ENCODE measurements at places on chromosomes 2 and 18. TPM values are rescaled to one million over a fixed set of nuclear protein-coding genes. Genes with fewer than 3 reads are reported as not detected.

The CELF4 gene
- not detected for total RNA-seq

DNA sequence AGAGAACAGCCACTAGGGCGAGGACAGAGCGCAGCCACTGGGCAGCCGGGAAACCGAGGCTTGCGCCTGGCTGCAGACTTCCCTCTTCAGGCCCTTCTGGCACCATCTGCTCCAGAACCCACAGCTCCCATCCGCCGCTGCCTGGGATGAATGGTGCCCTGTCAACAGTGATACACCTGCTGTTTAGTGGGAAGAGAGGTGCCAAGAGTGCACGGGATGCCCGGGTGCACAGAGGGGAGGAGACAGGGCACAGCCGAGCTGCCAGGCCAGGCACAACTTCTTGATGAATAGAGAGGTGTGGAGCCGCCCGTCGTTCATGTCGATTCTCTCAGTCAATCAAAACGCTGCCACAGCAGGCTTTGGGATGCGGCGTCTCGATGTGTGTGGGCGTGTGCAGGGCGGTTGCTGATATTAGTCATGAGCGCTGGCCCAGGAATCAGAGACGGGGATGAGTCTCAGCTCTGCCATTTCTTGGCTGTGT is 39.5 kb downstream of the RRM2 start:
- peaks cover 19% of the 10 kb centered on the region for H3K36me3 ChIP-seq
- H3K4me1 ChIP-seq = peaks cover 21% of the 10 kb centered on the region
- H3K4me3 ChIP-seq = no peak overlapping the region
- H3K27ac ChIP-seq = no peak overlapping the region

- DNase-seq = no peak
- H3K36me3 ChIP-seq = no peaks in the 10 kb centered on the region
- no peak overlapping the region for H3K4me3 ChIP-seq
- no peak overlapping the region for H3K27ac ChIP-seq
- H3K27me3 ChIP-seq = no peaks in the 10 kb centered on the region
- no peaks in the 10 kb centered on the region for H3K4me1 ChIP-seq
Observed at GRCh38 chr2:62348700-62349099, 152.8 kb downstream of the B3GNT2 start.

DNA sequence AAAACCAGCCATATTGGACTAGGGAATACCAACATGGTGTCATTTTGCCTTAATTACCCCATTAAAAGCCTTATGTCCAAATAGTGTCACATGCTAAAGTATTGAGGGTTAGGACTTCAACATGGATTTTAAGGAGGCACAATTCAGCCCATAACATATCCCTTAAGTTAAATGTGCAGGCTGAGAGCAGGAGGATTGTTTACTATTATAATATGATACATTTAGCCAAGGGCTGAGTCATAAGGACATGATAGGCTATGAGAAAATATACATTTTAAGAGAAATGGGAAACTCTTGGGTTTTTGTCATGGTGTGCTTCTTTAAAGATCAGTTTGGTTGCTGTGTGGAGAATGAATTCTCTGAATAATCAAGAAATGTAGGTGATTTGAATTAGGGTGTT is 136.8 kb downstream of the RDH14 start:
- H3K27ac ChIP-seq = no peak overlapping the region
- H3K4me1 ChIP-seq = no peaks in the 10 kb centered on the region
- H3K4me3 ChIP-seq = no peak overlapping the region

- peaks cover 28% of the 10 kb centered on the region for H3K27me3 ChIP-seq
- no peaks in the 10 kb centered on the region for H3K36me3 ChIP-seq
- no peak for DNase-seq
- peaks cover 4% of the 10 kb centered on the region for H3K4me1 ChIP-seq
- H3K27ac ChIP-seq = no peak overlapping the region
Observed at GRCh38 chr2:12761104-12761503, 44.4 kb downstream of the TRIB2 start.

- H3K27me3 ChIP-seq = peaks cover 30% of the 10 kb centered on the region
- H3K4me3 ChIP-seq = no peak overlapping the region
- DNase-seq = no peak
- no peaks in the 10 kb centered on the region for H3K36me3 ChIP-seq
Observed at GRCh38 chr18:47745227-47745626, 185.2 kb downstream of the SMAD2 start.

DNA sequence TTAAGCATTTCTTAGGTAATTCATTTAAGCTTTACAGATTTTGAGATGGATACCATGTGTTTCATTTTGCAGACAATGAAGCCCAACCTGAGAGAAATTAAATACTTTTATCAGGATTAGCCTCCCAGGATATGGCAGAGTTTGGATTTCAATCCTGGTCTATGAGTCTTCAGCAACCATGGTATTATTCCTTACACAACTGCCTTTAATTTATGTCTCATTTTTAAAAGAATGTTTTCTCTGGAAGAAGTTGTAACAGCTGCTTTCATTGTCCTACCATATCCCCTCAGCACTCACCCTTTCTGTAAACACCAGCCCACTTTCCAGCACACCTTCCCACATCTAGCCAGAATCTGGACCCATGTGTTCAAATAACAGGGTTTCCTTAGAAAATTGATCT is 863.7 kb upstream of the VRK2 start:
- no peak overlapping the region for H3K4me3 ChIP-seq
- no peaks in the 10 kb centered on the region for H3K4me1 ChIP-seq
- H3K27ac ChIP-seq = no peak overlapping the region

- no peak overlapping the region for H3K4me3 ChIP-seq
- no peak overlapping the region for H3K27ac ChIP-seq
- no peak for DNase-seq
- H3K27me3 ChIP-seq = peaks cover 4% of the 10 kb centered on the region
Observed at GRCh38 chr18:54303408-54303807, 34.1 kb downstream of the POLI start.

The ARMC9 gene
- 6.4 TPM for total RNA-seq

DNA sequence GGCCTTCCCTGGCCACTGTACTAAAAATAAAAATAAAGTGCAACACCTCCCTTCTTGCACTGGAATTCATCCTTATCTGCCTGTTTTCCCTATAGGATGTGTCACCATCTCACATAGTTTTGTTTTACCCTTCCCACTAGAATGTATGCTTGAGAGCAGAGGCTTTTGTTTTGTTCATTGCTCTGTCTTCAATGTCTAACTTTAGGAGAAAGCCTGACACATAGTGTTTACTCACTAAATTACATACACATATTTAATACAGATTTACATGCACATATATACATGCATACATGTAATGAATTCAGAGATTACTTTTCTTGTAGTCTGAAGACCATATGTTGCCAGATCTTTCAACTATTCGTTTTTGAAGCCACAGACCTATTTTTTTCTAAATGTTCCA is 23.0 kb downstream of the CD302 start:
- H3K4me1 ChIP-seq = no peaks in the 10 kb centered on the region
- DNase-seq = no peak
- H3K27me3 ChIP-seq = no peaks in the 10 kb centered on the region
- H3K36me3 ChIP-seq = peaks cover 12% of the 10 kb centered on the region

The RNPEPL1 gene
- 60.7 TPM for total RNA-seq

The FAM237A gene
- total RNA-seq = not detected

The LTBP1 gene
- total RNA-seq = 0.14 TPM

DNA sequence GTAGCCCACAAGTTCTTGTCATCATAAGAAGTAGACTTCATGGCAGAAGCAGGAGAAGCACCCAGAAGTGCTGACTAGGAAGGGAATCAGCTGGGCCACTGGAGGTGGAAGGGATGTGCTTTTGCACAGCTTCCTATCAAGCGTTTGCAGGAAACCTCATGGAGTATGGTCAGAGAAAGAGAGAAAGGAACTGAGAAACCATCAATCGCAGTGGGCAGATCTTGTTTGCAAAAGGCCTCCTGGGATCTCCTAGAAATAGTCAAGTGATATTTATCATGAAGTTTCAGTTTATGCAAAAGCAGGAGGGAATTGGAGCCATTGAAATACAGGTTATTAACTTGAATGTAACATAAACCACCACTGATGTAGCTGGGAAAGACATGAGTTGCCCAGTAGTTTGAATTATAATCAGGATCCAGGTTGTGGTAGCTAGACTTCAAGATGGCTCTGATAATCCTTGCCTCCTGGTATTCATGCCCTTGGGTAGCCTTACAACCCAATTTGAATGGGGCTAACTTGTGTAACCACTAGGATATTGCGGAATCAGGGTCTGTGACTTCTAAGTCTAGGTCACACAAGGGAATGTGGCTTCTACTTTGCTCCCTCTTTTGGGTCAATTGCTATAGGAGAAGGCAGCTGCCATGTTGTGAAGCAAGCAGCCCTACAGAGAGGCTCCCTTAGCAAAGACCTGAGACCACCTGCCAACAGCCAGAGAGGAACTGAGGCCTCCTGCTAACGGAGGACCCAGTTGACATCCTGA is 69.8 kb upstream of the TCF4 start:
- no peaks in the 10 kb centered on the region for H3K27me3 ChIP-seq
- no peak for DNase-seq
- H3K4me3 ChIP-seq = no peak overlapping the region
- no peaks in the 10 kb centered on the region for H3K36me3 ChIP-seq
- H3K4me1 ChIP-seq = no peaks in the 10 kb centered on the region

DNA sequence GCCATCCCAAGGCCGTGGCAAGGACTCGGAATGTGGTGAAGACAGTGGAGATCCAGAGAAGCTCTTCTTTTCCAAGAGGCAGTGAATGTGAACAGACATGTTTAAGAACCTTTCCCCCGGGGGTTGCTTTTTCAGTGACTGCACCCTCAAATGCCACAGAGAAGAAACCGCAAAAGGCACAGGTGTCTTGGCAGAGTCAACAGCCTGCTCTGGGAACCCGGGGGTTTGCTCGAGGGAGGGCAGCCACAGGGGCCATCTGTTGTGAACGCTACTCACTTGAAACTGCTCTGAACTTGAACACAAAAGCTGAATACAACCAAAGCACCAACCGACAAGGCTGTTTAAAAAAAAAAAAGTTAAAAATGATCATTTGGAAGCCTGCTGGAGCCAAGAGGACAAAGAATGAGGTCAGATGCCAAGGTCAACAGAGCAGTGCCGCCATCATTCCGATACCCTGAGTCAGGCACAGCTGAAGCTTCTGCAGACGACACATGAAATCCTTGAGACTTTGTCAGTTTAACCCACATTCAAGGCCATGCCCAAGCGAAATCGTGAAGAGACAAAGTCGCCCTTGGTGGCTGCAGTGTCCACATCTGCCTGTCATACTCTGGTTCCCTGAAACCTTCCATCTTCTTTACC is 47.4 kb downstream of the PSMG2 start:
- no peaks in the 10 kb centered on the region for H3K27me3 ChIP-seq
- H3K4me3 ChIP-seq = peak overlapping the region; percentile 48
- no peaks in the 10 kb centered on the region for H3K36me3 ChIP-seq
- peak; percentile 75 for DNase-seq

The CDC42EP3 gene
- total RNA-seq = 10.9 TPM

GRCh38 chr2:32242331-32242730 is 22.4 kb downstream of the NLRC4 start:
- H3K4me1 ChIP-seq = no peaks in the 10 kb centered on the region
- H3K27me3 ChIP-seq = no peaks in the 10 kb centered on the region
- no peaks in the 10 kb centered on the region for H3K36me3 ChIP-seq
- no peak for DNase-seq

GRCh38 chr2:241489733-241490680 is 18.4 kb downstream of the STK25 start:
- H3K36me3 ChIP-seq = peaks cover 3% of the 10 kb centered on the region
- no peak overlapping the region for H3K4me3 ChIP-seq
- no peak for DNase-seq
- no peak overlapping the region for H3K27ac ChIP-seq

The IL1RN gene
- 3.0 TPM for total RNA-seq

The MRPL33 gene
- 59.6 TPM for total RNA-seq

DNA sequence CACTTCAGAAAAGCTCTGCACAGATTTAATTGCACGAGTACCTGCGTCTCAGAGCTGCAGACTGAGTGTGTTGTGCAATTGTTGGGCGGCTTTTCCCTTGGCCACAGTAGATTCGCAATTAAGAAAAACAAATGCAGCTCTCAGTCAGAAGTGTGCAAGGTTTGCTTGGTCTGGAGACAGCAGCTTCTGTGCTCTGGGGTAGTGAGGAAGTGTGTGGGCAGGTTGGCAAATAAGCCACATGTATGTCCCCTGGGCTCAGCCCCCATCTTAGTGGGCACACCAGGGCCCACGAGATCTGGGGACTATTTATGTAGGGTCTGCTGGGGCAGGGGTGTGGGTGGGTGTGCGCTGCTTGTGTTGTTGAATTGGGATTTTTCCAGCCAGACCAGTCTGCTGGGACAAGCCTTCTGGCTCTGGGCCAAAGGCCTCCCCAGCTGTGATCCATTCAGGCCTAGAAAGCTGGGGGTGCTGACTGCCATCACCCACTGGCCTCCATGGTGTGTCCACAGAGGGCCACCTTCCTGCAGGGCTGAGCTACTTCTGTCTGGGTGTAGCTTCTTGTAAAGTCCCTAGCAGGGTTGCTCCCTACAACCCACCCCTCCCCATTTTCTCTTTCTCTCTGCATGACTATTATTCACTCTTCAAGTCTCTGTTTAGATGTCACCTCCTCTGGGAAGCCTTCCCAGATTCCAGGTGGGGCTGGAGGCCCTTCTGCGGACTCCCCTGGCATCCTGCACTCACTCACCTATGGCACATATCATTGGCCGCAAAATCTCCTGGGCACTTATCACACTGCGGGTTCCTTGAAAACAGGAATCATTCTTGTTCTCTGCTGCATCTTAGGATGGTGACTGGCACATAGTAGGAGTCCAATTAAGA is 67.8 kb downstream of the ODC1 start:
- no peaks in the 10 kb centered on the region for H3K27me3 ChIP-seq
- no peak for DNase-seq

The AQP12A gene
- total RNA-seq = not detected
